ENCODE measurements at places on chromosomes 3 and 15. TPM values are rescaled to one million over a fixed set of nuclear protein-coding genes. Genes with fewer than 3 reads are reported as not detected.

- no peak for DNase-seq
Observed at GRCh38 chr3:98897701-98898100, 3.8 kb downstream of the DCBLD2 start.

- DNase-seq: no peak
Observed at GRCh38 chr15:77126529-77127326, 55.8 kb upstream of the TSPAN3 start.

- DNase-seq: no peak
Observed at GRCh38 chr3:19427422-19428149, 279.3 kb downstream of the KCNH8 start.

DNA sequence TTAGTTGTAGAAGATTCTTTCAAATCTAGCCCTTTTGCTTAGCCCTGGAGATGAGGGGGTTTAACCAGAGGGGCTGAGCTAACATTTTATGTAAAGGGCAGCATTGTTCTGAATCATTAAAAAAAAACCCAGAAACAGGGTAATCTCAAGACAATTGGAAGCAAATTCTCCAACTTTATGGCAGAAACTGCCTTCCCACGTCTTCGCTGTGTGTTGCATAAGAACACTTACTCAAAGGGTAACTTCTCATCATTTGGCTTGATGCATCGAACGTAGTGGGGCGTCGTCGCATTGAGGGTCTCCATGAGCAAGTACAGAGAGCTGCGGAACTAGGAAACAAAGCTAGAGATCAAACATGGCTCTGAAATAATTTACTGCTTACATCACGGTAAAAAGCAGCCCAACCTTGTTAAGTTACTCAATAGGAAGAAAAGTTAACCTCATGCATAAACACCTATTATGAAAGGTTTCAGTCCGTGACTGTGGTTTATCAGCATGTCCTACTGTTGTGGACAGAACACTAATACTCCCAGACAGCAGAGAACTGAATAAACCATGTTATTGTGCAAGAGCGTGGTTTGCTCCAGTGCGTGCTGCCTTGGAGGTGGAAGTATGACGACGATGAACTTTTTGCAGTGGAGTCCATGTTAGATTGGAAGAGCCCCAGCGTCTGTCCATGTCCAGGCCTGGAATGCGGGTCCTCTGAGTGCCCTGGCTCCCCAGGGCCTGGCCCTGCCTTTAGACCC, 48.7 kb downstream of the MYO5C start:
- no peak for DNase-seq

GRCh38 chr3:178558637-178559036, 22.4 kb downstream of the KCNMB2 start:
- DNase-seq: no peak

DNA sequence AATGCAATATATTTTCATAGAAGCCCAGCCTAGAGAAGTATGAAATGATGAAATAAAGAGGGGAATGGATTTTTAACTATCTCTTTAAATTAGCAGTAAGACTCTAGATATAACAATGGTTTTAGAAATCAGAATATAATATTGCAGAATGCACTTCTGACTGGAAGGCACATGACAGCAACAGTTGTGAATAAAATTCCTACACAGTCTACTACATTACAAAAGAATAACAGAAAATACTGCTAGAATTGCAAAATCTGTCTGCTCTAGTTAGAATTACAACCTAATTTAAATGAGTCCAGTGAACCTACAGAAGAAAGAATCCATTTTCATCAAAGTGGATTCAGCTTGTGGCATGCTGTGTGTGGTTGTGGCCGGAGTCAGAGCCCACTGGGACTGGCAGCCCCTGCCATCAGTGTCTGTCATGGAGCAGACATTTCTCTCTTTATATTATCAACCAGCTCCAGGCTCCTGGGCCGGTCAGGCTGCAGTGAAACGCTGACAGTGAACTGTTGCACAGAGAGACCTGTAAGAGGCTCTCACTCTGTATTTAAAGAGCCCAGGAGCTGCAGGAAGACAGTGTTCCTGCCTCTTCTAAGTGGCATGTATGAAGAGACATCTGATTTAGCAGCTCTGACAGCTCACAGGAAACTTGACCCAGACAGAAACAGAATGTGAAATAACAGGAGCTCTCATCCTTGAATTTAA, 1523.8 kb upstream of the CADM2 start:
- DNase-seq: no peak

DNA sequence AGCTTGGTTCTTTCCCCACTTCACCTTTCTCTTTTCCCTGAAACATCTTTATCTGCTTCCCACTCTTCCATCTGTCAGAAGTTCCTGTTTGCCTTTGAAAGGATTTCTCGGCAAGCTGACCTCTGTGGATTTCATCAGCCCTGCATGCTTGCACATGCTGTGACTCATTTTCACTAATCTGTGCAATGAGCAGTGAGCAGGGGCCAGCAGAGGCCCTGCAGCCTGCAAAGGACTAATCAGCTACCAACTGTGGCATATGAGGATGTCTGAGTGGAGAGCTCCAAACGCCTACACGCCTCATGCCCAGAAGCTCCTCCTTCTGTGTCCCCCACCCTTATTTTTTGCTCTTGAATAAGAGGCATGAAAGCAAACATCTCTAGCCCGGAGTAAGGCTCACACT, 333.0 kb upstream of the SEMA6D start:
- DNase-seq: no peak

GRCh38 chr15:32909431-32909830, 191.6 kb downstream of the GREM1 start:
- no peak for DNase-seq

- DNase-seq: no peak
Observed at GRCh38 chr3:130906374-130906995, 12.6 kb downstream of the ATP2C1 start.

DNA sequence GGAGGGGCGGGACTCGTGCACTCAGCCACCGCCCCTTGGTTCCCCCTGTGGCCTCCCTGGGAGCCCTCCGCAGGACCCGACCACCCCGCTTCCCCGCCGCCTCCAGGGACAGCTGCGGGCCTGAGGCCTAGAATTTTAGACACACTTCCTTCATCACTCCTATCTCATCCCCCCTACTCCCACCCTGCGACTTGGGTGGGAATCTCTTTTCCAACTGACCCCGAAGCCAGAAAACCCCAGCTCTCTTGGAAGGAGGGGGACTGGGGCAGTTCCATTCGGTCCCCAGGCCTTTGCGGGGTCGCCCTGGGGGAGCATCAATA, 289 bp upstream of the TFDP2 start:
- no peak for DNase-seq

DNA sequence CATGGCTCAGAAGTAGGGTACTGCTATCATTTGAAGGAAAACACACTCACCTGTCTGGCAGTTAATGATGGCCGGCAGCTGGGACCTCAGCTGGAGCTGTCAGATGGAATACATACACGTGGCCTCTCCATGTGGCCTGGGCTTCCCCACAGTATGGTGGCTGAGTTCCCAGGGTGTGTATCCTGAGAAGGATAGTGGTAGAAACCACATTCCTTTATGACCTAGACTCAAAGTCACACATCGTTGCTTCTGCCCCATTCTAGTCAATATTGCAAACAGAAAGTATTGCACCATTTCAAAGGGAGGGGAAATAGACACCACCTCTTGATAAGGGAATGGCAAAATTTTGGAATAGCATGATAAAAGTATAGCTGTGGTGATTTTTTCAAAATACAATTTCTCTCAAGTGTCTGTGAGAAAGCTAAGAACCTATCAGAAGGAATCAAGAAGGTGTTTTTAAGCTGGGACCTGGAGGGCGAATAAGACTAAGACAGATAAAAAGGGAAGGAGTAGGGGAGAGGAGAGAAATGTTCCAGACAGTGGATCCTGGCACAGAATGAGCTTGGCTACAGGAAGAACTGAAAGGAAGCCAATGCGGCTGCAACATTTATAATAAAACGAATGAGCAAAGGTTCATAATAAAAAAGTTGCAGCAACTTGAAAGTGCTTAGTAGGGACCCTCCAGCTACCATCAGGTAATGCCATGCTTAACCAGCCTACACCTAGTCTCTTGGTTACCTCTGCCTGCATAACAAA, 40.1 kb upstream of the GALNT15 start:
- no peak for DNase-seq

DNA sequence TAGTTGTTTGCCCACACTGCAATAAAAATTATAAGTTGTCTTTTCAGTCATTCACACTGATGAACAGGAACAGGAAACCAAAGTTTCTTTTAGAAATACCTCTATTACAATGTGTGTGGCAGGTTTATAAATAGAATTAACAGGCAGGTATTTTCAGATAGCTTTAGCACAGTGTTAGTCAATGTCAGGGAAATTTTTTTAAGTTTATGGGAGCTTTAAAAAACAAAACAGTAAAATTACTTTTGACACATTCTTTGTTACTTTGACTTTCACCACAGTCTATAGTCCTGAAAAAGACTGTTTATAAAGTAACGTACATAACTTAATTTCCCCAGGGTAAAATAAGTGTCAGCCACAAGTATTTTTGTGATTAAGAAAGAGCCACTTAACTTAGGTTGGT, 38.1 kb downstream of the SERPINI1 start:
- no peak for DNase-seq

DNA sequence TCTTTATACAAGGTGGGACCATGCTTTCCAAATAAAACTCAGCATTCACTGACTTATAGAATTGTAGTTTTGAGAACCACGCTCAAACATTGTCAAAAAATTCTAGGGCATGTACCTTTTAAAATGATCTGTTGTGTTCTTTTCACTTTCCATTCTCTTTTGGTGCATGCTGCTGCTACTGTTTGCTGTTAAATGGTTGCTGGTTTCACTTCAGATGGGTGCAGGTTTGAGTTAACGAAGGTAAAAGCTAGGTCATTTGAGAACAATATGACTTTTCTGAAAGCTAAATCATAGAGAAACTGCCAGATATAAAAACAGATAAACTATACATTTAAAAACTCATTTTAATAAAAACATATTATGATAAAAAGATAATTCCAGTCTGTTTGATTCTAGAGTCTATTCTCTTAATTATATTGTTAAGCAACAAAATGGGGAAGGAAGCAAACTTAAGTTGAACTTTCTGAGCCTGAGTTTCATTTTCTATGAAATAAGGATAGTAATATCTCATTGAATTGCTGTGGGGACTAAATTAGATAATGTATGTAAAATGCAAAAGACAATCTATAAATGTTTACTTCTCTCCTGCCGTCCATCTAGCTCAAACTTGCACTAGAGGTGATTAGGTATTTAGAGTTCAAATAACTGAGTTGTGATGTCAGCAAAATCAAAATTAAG, 82.4 kb downstream of the OXSM start:
- DNase-seq: no peak

DNA sequence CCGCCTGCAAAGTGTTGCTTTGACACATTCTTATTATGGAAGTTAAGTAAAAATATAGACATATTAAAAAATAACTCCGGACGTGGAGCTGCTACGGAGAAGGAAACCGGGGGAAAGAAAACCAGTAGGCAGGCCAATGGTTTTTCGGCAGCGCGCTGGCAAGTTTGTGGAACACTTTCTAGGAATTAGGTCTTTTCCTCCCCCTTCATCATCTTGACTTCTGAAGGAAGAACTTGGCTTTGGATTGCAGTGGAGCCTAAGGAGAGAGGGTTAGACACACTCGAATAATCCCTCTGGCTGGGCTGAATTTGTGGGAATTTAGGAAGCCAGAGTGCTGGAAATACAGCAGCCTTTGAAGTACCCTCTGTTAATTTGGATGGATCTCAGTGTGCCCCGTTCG, 317 bp downstream of the ROBO2 start:
- DNase-seq: no peak

GRCh38 chr3:59093521-59093920, 43.7 kb upstream of the CFAP20DC start:
- DNase-seq: no peak

GOLGA6D gene
- not detected for total RNA-seq

GABRR3 gene
- total RNA-seq: not detected

SATB1 gene
- total RNA-seq: 10.6 TPM
